ENCODE measurements at places on chromosomes 16 and 17.

DNA sequence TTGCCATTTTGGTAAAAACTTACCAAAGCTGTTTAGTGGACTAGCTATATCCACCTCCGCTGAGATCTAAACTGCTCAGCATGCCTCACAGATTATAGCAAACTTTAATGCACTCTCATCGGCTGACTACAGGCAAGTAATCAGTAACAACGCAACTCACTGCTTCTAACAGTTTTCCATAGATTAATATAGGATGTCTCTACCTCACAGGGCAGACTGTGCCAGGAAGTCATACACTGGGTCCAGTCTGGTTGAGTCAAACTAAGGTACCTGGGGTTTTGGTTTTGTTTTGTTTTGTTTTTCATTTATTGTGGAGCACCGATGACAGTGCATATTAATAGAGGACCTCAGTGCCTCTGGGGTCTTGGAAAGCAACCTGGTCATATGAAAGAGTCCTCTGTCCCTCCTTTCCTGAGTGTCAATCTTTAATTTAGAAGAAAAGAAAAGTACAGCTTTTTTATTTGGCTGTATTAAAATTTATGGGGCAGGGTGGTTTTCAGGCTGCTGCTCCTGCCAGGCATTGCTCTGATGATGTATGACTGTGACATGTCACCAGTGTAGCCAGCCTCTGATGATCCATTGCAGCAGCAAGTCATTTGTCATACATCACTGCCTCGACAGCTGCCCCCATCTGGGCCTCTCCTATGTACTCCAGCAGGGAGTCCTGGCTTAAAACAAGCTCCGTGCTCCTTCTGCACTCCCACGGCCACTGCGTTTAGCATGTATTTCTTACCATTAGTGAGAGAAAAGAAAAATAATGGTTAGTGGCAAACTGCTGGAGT is 854.1 kb downstream of the KCNJ2 start:
- peak; percentile 37 for DNase-seq

DNA sequence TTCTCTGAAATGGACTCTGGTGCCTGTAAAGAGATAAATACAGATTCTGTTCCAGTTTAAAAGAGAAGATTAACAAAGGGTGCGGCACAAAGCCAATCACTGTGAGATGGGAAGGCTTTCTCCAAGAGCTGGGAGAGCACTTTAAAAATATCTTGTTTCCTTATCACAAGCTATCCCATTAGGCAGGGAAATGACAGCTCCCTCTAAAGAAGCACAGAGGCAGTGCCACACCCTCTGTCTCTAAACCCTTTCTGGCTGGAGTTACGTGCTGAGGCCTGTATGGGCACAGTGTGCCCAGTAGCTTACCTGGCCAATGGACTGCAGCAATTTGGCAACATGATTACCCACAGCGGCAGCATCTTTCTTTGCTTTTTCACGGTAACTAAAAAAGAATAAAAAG is 9.0 kb upstream of the TERB1 start:
- DNase-seq, result no peak

- peak; percentile 53 for DNase-seq
Observed at GRCh38 chr17:82228842-82229697, at the start of gene SLC16A3. SLC16A3 (plus strand) TSS chr17:82229042; CDS start chr17:82236009, 6,967 bp downstream.

- DNase-seq, result no peak
Observed at GRCh38 chr16:53781023-53781605, 77.2 kb downstream of the FTO start.

DNA sequence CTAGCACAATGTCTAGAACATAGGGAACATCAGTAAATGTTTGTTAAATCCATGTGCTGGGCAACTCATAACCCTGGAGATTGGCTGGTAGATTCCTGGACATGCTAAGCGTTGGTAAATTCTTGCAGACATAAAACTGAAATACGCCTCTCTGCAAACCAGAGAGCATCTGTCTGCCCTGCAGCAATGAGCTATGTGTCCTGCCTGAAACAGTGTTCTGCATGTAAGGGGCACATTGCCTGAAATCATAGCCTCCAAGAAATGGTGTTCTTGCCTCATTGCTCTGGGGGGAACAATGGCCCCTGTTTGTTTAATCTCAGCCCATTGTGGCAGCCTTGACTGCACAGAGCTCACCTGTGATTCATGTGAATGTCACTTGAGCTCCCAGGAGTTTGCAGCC is 113.5 kb upstream of the CCL2 start:
- no peak for DNase-seq

DNA sequence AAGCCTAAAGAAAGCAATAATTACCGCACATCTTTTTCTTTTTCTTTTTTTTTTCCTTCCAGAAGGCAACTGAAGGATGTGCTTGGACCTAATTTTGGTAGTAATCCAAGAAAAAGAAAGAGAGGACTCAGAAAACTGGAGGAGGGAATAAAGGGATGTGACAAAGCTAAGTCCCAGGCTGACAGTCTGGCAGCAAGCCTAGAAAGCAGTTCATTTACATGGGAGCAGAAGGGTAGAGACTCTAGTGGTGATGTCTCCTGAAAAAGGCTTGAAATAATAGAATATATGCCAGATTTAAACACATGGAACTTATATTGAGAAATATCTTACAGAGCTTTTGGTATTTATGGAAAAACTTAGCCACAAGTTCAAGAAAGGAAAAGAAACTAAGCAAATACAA is 101.0 kb upstream of the SHISA6 start:
- DNase-seq, result peak; percentile 8

GRCh38 chr16:30472328-30472942 is at the start of gene ITGAL:
ITGAL (plus strand) TSS chr16:30472742; CDS start chr16:30472838, 96 bp downstream.
- DNase-seq, result no peak

DNA sequence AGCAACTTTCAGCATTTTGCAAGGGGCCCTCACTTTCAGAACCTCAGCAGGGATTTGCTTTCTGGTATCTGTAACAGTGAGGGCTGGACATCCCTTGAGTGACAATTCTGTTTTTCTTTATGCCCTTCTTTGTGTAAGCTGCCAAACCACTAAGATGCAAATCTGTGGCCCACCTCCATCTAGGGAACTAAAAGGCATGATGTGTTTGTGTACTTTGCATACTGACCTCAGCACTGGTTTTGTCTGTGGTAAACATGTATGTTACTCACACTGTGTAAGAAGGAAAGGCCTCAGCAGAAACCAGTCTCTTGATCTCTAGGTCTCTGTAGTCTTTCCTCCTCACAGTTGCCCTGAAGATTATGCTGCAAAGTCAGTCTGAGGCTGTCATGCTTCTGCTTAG is 396.6 kb upstream of the DYNLRB2 start:
- no peak for DNase-seq

DNA sequence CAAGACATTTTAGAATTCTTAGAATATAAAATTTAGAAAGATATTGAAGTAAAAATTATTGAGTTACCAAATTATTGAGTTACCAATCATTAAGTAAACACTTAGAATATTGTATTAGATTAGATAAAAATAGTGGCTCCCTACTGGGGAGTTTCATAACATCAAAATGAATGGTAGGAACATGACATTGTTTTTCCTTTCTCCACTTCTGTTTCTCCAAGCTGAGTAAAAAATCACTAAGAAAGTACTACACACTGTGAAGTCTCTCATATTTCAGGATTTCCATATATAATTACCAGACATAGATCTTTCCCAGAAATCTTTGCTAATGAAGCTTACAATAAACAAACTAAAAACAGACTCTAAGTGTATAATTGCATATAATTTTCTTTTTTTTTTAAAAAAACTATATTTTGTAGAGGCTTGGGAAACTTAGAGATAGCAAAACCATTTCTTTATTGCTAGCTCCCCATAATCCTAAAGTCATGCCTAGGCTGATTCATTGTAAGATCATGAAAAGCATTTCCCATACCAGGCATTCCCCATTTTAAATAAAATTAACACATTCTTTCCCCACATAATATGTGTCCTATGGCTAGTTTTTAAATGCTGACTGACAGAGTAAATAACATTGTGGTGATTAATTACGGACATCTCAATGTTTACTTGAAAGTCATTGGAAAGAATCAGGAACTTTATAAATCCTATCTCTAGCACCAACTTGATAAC is 1408.7 kb upstream of the GOT2 start:
- DNase-seq, result no peak

DNA sequence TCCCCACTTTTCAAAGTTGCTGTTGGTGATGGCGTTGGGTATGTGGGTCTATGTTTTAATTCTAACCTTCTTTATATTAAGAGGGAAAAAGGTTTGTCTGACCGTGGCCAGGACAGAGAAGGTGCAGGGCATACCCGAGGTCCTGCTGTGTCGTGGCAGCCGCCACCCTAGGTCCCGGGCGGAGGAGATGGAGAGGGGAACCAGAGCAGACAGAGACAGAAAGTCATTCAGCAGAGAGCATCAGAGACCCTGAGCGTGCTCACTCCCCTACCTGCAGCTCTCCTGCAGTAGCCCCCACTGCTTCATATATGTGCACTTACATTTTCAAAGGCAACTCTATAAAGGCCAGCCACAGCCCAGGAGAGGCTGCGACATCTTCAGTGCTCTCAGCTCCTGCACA is 327.2 kb upstream of the TNRC6C start:
- no peak for DNase-seq
